ENCODE measurements at places on chromosomes 2 and 18. TPM values are rescaled to one million over a fixed set of nuclear protein-coding genes. Genes with fewer than 3 reads are reported as not detected.

Gene DSC1
- not detected for total RNA-seq

Gene SLC38A11
- 0.70 TPM for total RNA-seq

Gene DSEL
- total RNA-seq, result 10.3 TPM

Gene EGR4
- not detected for total RNA-seq

Gene SCG2
- total RNA-seq, result 3.4 TPM

Gene CCDC85A
- 2.1 TPM for total RNA-seq

DNA sequence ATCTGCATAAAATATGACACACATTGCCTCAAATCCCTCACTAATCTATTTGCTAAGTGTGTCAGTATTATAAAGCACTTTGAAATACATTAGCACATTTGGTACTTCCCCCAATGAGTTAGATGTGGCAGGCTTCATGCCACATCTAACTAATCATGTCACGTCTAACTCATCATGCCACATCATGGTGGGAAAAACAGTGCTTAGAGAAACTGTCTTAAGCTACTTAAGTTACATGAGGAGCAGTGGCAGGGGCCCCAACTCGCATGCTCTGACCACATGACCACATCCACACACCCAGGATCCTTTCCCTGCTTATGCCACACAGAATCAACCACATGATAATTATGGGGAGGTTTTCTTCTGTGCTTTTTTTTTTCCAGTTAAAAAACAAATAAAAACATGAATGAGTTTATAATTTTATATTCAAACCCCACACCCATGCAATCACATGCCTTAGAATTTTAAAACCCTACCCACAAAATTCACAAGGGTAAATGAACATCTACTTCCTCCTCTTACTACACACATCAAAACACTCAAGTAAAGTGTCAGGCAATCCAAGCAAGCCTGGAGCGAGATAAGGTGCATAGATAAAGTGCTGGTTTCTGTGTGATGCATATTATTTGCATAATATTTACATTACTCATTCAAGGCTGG is 1.6 kb downstream of the ABCA12 start:
- DNase-seq, result no peak
- no peak overlapping the region for H3K27ac ChIP-seq
- H3K4me1 ChIP-seq, result no peaks in the 10 kb centered on the region

- no peaks in the 10 kb centered on the region for H3K4me1 ChIP-seq
- no peak overlapping the region for H3K27ac ChIP-seq
- DNase-seq, result no peak
These were observed 71.3 kb downstream of the FASTKD2 start for GRCh38 chr2:206836722-206837121.

DNA sequence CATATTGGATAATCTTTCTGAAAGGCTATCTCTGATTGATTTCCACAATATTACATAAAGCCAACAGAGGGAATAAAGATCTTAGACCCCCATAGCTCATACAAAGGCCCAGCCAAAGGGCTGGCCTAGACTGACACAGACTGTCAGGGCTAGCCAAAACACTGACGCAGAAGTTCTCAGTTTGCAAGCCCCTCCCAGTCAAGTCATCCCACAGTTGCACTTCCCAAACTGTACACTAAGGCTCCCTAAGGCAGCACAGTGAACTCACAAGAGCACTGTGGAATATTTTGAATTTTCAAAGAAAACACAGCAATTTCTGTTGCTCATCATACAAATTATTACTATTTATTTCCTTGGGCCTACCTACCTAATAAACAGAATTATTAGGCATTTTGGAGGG is 244.9 kb downstream of the SP3 start:
- no peaks in the 10 kb centered on the region for H3K4me1 ChIP-seq
- no peak for DNase-seq
- no peaks in the 10 kb centered on the region for H3K27me3 ChIP-seq
- no peak overlapping the region for H3K27ac ChIP-seq

DNA sequence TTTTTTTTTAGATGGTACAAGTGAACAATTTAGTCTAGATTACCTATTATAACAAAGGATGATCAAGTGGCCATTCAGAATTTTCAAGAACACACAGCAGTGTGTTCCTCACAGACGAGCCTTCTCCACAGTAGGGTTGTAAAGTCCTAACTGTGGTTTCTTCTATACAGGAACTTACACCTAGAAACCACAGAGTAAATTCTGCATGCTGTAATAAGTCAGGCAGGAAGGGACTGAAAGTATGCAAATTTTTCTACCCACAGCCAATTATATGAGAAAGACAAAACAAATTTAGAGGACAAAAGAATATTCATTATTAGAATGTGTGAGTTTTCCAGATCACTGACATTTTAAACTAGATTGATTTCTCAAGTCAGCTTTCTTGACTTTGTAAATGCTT is 99.5 kb downstream of the RBMS1 start:
- no peak for DNase-seq
- H3K4me1 ChIP-seq, result peaks cover 8% of the 10 kb centered on the region
- no peaks in the 10 kb centered on the region for H3K27me3 ChIP-seq
- H3K4me3 ChIP-seq, result no peak overlapping the region
- no peak overlapping the region for H3K27ac ChIP-seq
- H3K36me3 ChIP-seq, result no peaks in the 10 kb centered on the region

- H3K27ac ChIP-seq, result no peak overlapping the region
- no peak for DNase-seq
- no peak overlapping the region for H3K4me3 ChIP-seq
- H3K27me3 ChIP-seq, result no peaks in the 10 kb centered on the region
These were observed 187.1 kb downstream of the CELF4 start for GRCh38 chr18:37378336-37379010.

GRCh38 chr2:44843086-44843485 is 98.4 kb upstream of the SIX3 start:
- no peak overlapping the region for H3K27ac ChIP-seq
- no peaks in the 10 kb centered on the region for H3K36me3 ChIP-seq
- no peaks in the 10 kb centered on the region for H3K4me1 ChIP-seq
- DNase-seq, result no peak

DNA sequence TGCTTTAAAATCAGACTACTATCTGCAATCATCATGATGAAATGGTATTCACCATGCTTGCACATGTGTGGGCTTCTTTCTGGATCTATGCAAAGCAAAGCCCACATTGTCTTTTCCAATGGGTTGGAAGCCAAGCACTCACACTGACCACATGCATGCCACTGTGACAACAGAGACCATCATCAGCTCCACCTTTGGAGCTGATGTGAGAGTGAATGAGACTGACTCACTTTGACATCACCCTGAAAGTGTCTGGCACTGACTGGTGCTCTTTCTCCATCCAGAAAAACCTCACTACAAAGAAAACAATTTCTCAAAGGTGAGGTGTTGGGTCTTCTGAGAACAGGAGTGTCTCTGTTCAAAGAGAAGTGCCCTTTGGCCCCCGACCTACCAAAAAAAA is 4.7 kb downstream of the MYO5B start:
- no peak for DNase-seq
- peaks cover 8% of the 10 kb centered on the region for H3K4me1 ChIP-seq
- no peak overlapping the region for H3K4me3 ChIP-seq
- H3K36me3 ChIP-seq, result no peaks in the 10 kb centered on the region

GRCh38 chr2:202529389-202529788 is 105.4 kb upstream of the FAM117B start:
- no peak overlapping the region for H3K4me3 ChIP-seq
- no peaks in the 10 kb centered on the region for H3K4me1 ChIP-seq
- no peak overlapping the region for H3K27ac ChIP-seq
- H3K27me3 ChIP-seq, result no peaks in the 10 kb centered on the region
- no peak for DNase-seq
- no peaks in the 10 kb centered on the region for H3K36me3 ChIP-seq

DNA sequence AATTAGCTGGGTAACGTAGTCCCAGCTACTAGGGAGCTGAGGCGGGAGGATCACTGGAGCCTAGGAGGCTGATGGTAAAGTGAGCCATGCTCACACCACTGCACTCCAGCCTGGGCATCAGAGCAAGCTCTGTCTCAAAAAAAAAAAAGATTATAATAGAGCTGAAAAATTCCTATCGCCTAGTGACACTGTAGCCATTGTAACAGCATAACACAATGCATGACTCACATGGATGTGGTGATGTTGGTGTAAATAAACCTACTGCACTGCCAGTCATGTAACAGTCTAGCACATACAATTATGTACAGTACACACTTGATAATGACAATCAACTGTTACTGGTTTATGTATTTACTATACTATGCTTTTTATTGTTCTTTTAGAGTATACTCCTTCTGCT is 39.6 kb downstream of the MGAT4A start:
- no peak overlapping the region for H3K27ac ChIP-seq
- no peak overlapping the region for H3K4me3 ChIP-seq

GRCh38 chr18:40566510-40566844 is 1388.6 kb upstream of the PIK3C3 start:
- no peaks in the 10 kb centered on the region for H3K27me3 ChIP-seq
- no peaks in the 10 kb centered on the region for H3K4me1 ChIP-seq

DNA sequence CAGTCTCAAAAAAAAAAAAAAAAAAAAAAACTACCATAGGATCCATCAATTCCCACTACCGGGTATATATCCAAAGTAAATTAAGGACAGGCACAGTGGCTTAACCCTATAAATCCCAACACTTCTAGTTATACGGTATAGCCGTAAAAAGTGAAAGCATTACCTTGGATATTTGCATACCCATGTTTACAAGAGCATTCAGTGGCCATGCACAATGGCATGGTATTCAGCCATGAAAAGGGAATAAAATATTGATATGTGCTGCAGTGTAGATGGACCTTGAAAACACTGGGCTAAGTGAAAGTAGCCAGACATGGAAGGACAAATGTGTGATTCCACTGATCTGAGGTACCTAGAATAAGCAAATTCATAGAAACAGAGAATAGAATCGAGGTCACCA is 111.8 kb upstream of the CAB39 start:
- no peaks in the 10 kb centered on the region for H3K36me3 ChIP-seq
- H3K27ac ChIP-seq, result no peak overlapping the region
- H3K4me1 ChIP-seq, result no peaks in the 10 kb centered on the region
- H3K27me3 ChIP-seq, result no peaks in the 10 kb centered on the region

- H3K4me1 ChIP-seq, result no peaks in the 10 kb centered on the region
- H3K27ac ChIP-seq, result no peak overlapping the region
- no peaks in the 10 kb centered on the region for H3K27me3 ChIP-seq
- DNase-seq, result no peak
These were observed 24.0 kb upstream of the ALPI start for GRCh38 chr2:232431705-232432590.

- H3K4me3 ChIP-seq, result no peak overlapping the region
- H3K27ac ChIP-seq, result no peak overlapping the region
- H3K4me1 ChIP-seq, result no peaks in the 10 kb centered on the region
- no peak for DNase-seq
These were observed 38.8 kb downstream of the PRKCE start for GRCh38 chr2:45690231-45690630.

GRCh38 chr18:2856547-2857170 is 9.9 kb downstream of the EMILIN2 start:
- no peaks in the 10 kb centered on the region for H3K36me3 ChIP-seq
- no peak overlapping the region for H3K4me3 ChIP-seq
- no peak overlapping the region for H3K27ac ChIP-seq
- peaks cover 7% of the 10 kb centered on the region for H3K4me1 ChIP-seq

DNA sequence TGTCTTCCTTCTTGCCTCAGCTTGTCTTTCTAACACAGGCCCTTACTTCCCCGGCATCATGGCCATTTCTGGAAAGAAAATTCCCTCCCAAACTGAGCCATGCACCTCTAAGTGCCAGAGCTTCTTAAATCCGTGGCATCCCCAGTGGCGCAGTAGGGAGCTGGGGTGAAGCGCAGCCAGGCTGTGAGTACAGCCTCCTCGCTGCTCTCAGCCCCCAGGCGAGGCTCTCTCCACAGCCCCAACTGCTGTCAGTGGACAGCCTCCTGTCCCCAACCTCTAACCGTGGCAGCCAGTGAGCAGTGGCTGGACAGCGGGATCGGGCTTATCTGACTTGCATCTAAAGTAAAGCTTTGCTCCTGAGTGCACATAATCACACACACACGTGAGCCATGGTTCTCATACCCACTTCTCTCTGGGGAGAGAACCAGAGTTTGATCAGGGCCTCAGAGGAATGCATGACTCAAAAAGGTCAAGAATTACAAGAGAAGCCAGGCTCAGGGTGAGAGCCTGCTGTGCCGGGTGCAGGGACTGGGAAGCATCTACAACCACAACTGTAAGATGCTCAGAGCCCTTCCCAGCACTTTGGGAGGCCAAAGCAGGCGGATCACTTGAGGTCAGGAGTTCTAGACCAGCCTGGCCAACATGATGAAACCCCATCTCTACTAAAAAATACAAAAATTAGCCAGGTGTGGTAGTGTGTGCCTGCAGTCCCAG is 50.7 kb downstream of the SFXN5 start:
- DNase-seq, result no peak
- no peak overlapping the region for H3K4me3 ChIP-seq
- no peaks in the 10 kb centered on the region for H3K4me1 ChIP-seq
- no peaks in the 10 kb centered on the region for H3K36me3 ChIP-seq
- no peaks in the 10 kb centered on the region for H3K27me3 ChIP-seq

DNA sequence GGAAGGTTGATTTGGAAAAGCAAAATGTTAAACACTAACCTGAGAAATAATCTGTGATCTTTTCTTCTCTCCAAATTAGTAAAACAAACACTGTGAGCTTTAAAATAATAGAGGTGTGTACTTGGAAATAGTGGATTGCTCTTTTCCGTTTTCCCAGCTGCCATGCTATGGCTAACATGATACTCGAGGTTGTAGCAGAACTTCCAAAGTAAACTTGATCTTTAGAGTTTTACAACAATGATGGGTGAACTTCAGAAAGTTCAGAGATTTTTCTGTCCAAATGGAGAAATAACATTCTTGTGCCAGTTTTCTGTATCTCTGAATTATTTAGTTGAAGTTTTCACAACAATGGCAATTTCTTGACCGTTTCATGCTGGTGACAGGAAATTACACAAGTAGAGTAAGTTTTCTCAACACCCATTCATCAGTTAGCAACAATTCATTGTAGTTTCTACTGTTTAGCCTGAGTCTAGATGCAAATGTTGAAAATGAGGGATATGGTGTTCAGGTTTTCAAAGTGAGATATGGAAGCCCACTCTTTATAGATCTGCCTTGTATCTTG is 135.3 kb upstream of the CTAGE1 start:
- H3K27me3 ChIP-seq, result no peaks in the 10 kb centered on the region
- no peak overlapping the region for H3K27ac ChIP-seq
- H3K36me3 ChIP-seq, result no peaks in the 10 kb centered on the region
- no peak for DNase-seq
- peaks cover 5% of the 10 kb centered on the region for H3K4me1 ChIP-seq
- no peak overlapping the region for H3K4me3 ChIP-seq

DNA sequence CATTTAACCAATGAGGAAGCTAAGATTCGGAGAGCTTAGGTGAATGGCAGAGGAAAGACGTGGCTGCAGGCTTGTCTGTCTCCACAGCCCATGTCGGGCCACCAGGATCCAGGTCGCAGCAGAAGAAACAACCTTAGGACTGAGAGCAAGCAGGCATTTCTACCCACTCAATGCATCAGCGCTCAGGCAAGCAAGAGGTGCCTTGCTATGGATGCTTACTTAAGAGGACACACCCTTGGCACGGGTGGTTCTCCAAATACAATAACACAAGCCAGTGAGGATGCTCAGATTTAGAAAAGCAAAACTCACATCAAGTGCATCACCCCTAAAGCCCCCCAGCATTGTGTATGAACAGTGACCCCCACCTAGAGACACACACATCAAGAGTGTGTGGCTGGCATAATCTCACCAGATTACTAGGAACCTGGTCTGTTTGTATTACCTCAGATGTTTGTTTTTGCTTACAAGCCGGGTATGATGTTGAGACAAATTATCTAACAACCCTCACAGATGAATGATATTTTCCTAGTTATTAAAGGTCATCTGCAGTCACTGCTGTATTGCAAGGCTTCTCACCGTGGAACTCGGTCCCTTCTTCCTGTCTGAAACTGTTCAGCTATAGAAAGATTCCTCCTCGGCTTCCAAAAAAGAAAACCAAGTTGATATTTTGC is 34.2 kb upstream of the NPAS2 start:
- H3K4me1 ChIP-seq, result no peaks in the 10 kb centered on the region
- no peaks in the 10 kb centered on the region for H3K27me3 ChIP-seq
- H3K4me3 ChIP-seq, result no peak overlapping the region

Measured in ovary (tissue), 10 donors.